ENCODE measurements at places on chromosomes 2 and 18.

- DNase-seq, result no peak
Observed at GRCh38 chr2:134379293-134379692, 125.4 kb downstream of the MGAT5 start.

- no peak for DNase-seq
Observed at GRCh38 chr2:3962719-3963118, 259.3 kb downstream of the DCDC2C start.

GRCh38 chr2:115543024-115543423, 1100.6 kb downstream of the DPP10 start:
- DNase-seq, result no peak

DNA sequence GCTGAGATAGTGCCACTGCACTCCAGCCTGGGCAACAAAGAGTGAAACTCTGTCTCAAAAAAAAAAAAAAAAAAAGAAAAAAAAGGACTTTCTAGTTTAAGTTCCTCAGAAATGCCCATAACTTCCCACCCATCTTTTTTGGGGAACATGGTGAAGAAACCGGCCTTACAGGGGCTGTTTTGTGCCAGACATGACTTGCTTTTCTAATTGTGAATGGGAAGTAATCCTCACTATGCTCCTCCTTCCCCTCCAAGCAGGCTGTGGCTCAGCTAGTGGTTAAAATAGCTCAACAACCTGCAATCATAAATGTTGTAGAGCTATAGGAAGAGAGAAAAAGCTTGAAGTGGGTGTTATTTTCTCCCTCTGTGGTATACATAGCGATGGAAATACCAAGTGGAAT, 34.1 kb upstream of the OLA1 start:
- DNase-seq, result no peak

GRCh38 chr2:239716536-239717318, 308.4 kb downstream of the NDUFA10 start:
- no peak for DNase-seq

DNA sequence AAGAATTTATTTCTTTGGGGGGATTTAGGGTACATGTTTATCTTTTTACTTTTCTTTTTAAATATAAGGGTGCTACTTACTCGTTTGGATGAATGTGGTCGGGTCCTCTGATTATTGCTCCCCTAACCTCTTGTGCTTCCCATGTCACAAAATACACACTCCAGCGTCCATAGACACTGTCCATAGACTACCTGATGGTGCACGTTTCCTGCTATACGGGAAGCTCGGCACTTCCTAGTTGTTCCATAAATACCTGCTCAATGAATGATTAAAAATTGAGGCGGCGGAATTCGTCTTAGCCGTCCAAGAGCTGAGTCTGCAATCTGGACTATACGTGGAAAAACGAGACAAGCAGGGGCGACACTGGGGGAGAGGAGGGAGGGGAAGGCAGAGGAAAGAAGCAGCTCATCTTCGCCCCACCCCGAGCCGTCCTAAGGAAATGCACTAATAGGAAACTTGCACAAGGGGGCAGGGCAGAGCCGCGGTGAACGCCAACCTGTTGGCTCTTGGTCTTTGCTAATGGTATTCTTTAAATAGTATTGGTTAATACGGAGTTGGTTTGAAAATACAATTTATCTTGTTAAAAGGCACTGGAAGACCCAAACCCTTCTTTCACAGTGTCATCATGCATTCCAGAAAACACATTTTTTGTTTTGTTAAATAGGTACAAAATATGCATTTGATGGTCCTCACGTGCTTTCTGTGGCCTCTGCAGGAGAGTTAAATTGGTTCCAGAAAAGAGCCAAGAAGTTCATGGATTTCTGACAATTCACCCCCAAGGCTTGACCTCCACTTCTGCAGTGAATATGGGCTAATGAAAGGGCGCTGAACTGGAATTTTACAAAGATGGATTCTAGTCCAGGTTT, 73.0 kb upstream of the KCTD1 start:
- peak; percentile 59 for DNase-seq

GRCh38 chr2:177602611-177603164, 210.1 kb downstream of the AGPS start:
- peak; percentile 30 for DNase-seq

DNA sequence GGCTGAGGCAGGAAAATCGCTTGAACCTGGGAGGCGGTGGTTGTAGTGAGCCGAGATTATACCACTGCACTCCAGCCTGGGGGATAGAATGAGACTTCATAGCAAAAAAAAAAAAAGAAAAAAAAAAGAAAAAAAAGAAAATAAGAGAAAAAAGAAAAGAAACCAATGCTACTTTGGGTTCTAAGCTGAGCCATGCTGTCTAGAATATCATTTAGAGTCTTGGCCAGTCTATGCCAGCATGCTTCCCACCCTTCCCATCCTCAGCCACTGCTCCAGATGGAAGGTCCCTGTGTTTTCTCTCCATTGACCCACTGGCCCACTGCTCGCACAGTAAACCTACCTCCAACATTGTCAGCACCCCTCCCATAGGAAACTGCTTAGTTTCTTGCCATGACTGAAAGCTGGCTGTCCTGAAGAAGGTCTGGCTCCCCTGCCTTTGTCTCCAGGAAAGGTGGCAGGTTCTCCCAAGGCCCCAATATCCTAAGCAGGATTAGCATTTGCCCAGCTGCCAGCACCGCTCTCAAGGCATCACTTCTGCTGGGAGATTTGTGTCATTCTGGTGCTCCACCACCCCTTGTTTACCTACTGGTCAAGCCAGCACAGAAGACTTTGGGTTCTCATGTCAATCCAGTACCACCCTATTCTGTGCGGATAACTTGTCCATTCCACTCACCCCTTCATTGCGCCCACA, 47.3 kb upstream of the PAPOLG start:
- DNase-seq, result no peak

DNA sequence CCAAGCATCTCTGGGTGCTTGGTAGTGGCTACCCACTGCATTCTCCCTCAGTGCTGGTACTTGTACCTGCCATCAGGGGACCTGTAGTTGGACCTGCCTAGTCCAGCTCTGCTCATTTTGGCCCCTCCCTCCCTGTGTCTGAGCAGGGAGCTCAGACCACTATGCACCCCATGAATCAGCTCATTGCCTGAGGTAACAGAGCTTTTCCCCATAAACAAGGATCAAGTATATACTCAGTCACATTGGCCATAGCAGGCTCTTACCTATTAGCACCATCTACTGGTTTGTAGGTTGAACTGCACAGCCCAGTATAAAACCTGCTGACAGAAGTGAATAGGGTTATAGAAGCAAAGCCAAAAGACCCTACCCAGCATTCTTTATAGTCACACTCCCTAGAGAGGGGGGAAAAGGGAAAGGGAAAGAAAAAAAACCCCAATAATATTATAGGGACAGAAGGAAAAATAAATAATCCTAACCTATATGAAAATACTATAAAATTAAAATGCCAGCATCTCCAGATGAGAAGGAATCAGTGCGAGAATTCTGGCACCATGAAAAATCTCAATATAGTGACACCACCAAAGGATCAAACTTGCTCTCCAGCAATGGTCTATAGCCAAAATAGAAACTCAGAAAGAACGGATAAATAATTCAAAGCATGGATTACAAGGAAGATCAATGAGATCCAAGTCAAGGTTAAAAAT, 6.9 kb upstream of the FLACC1 start:
- DNase-seq, result peak; percentile 42

DNA sequence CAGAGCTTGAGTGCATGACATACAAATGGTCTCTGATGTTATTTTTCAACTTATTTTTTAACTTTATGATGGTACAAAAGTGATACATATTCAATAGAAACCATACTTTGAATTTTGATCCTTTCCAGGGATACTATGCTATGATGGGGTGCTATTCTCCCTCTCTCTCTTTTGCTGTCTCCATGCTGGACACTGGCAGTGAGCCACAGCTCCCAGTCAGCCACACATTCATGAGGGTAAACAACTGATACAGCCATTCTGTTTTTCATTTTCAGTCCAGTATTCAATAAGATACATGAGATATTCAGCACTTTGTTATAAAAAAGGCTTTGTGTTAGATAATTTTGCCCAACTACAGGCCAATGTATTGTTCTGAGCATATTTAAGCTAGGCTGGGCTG, 859.3 kb upstream of the KLHL29 start:
- DNase-seq, result no peak

- peak; percentile 42 for DNase-seq
Observed at GRCh38 chr18:31977270-31977872, 34.4 kb upstream of the TRAPPC8 start.

DNA sequence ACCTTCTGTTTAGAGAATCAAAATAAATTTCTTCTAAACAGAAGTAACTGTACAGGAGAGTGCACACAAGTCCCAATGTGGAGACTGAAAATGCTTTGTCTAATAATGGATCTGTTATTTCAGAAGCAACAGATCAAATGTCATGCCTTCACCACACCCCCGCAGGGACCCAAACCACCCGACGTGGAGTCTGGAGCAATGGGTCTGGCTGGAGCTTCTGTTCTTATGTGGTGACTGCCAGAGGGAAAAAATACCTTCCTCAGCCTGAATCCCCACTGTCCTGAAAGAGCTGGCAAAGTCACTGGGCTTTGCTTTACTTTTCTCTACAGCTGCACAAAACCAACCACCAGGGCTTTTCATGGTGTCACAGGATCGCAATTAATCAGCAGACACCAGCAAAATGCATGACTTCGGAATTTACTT, 119.0 kb upstream of the ZFP36L2 start:
- peak; percentile 31 for DNase-seq

- DNase-seq, result no peak
Observed at GRCh38 chr2:89841476-89841840, 1150.0 kb downstream of the RPIA start.

DNA sequence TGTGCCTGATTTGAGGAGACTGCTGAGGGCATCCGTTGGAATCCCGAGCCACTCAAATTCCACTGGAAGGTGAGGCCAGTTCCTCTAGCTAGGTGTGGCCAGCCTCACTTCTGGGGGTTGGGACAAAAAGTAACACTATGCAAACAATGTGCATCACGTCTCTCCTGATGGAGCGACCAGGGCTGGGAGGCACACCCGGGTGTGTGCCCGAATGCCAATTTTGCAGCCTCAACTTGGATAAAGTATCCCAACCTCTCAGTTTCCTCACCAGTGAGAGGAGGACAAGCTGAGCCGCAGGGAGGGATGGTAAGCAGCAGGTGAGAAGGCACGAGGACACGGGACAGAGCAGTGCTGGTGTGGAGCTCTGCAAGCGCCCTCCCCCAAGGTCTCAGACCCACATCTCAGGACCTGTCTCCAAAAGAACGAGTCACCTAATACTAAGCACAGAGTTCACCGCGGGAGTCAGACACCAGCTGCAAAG, 218.3 kb downstream of the HAUS1 start:
- no peak for DNase-seq

GRCh38 chr2:182503886-182504285, 77.0 kb upstream of the PDE1A start:
- DNase-seq, result no peak

DNA sequence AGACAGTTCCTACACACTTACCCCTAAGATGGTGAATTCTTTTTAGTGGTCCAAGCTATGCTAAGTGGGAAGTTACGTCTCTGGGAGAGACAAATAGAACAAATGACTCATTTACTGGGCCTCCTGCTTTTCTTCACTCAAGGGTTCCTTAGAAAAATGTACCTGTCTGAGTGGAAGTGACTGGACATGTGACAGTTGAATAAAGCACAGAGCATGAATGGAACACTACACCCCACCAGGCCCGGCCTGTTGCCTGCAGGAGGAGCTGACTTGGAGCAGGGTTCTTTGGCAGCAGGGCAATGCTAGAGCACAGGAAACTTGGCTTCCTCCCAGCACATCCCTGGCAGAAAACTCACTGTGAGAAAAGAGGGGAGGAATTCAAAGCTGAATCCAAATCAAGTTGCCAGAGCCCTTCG, 451.0 kb upstream of the SETBP1 start:
- DNase-seq, result no peak

DNA sequence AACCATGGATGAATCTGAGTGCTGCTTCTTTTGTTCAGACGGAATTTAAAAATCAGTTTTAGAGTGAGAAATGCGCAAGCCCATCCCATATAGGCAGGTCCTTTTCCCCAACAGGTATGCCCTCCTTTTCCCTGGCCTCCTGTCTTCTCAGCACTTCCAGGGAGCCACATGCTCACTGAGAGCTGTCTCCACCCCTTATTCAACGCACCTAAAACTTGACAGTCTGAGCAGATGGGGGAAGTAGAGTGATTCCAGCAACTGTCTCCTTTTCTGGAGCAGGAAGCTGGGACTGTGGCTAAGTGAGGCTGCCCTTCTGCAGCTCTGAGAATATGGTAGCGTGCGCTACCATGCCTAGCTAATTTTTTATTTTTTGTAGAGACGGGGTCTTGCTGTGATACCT, 53.1 kb upstream of the NOSTRIN start:
- no peak for DNase-seq

DNA sequence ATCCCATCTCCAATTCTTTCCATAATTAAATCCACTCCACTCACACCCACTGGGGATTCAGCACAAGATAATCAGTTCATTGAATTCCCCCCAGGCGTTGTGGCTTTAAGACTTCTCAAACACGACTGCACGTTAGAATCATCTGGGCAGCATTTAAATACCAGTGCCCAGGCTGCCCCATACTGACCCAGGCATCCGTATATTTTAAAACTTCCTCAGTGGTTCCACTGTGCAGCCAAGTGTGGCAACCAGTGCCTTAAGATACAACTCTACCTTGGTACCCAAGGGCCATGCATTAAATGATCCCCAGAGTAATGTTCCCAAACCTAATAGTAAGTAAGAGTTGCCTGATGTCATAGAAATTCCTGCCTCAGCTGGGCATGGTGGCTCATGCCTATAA, 54.3 kb upstream of the BZW1 start:
- DNase-seq, result no peak

DNA sequence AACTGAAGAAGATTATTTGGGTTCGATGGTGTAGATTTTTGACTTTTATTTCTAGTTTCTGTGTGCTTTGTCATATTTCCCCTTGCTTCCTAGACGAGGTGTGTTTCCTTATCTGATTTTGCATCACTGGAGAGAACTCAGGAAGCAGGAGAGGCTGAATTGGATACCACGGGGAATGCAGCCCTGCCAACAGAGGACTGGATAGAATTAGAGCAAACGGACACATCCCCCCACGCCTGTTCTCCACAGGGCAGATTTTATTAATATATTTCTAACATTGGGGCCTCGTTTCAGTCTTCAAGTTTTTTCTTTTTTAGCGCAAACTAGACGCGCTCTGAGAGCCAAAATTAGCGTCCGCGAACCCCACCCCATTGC, 678 bp upstream of the VAPA start:
- no peak for DNase-seq

DNA sequence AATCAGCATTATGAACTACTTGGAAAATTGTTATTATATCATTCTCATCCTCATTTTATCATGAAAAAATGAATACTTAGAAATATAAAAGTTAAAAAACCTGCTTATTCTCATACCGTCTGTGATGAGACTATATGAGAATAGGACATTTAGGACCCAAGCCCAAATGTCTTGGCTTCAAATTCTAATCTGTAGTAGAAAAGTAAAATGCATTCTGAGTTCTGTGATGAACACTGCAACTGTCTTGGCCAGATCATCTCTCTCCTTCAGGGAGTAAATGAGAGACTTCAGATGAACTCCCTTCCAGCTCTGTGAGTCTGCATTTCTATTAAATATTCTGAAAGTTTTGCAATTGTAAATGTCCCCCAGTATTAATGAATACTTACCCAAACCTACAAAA, 940.7 kb upstream of the KLHL29 start:
- no peak for DNase-seq

Data from iPS-NIHi11 (cell line).